ENCODE measurements at places on chromosomes 12 and 14. TPM values are rescaled to one million over a fixed set of nuclear protein-coding genes. Genes with fewer than 3 reads are reported as not detected.

DNA sequence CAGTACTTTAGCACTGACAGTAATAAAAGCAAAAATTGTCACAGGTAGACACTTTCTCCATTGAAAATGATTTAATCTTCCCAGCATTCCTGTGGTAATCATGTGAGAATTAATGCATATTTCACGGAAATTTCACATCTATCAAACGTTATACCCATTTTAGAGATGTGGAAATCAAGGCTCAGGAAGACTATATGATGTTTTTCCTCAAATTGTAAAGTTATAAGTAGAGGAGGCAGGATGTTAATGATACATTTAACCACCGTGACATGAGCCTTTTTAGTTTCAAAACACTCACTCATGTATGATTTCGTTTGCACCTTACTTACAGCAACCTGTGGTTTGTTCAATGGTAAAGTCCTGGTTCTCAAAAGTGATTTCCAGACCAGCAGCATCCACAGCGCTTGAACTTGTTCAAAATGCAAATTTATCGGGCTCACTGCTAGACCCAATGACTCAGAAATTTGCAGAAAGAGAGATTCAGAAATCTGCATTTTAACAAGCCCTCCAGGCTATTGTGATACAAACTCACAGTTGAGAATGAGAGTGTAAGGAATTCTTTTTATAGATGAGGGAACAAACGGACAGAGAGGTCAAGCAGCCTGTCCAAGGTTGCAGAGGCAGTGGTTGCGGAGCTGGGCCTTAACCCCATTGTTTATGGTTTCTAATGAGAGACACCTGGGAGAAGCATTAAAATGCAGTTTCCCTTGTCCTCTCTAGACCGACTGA is 654.8 kb upstream of the TBX3 start:
- H3K4me1 ChIP-seq, result no peaks in the 10 kb centered on the region
- H3K27ac ChIP-seq, result no peak overlapping the region
- no peaks in the 10 kb centered on the region for H3K27me3 ChIP-seq
- no peak overlapping the region for H3K4me3 ChIP-seq

DNA sequence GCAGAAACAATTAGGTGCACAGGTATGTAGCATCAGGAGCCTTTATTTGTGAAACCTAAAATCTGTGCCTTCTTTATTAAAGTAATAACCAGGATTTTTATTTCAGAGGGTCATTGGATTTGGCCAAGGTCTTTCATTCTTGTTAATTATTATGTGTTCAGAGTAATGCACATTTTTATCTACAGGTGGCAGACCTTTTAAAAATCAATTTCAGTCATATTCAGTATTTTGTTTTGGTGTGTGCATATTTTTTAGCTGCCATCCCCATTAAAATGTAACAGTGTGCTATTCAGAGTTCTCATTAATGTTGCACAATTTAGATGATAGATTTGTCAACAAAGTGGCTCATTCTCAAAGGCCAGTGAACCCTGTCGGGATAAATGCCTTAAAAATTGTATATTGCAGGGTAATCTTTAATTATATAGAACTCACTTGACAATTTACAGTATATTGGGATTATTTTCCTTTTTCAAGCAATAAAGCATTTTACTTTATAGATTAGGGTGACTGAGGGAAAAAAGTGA is 319.3 kb upstream of the SOX5 start:
- H3K27ac ChIP-seq, result no peak overlapping the region
- no peaks in the 10 kb centered on the region for H3K4me1 ChIP-seq
- no peaks in the 10 kb centered on the region for H3K27me3 ChIP-seq

- no peaks in the 10 kb centered on the region for H3K4me1 ChIP-seq
- no peak overlapping the region for H3K27ac ChIP-seq
- no peak for DNase-seq
- H3K36me3 ChIP-seq, result no peaks in the 10 kb centered on the region
- H3K27me3 ChIP-seq, result no peaks in the 10 kb centered on the region
- no peak overlapping the region for H3K4me3 ChIP-seq
Observed at GRCh38 chr14:72962829-72963312, 36.6 kb downstream of the DCAF4 start.

GRCh38 chr12:31710021-31710818 is 18.6 kb downstream of the AMN1 start:
- H3K27me3 ChIP-seq, result no peaks in the 10 kb centered on the region
- no peaks in the 10 kb centered on the region for H3K4me1 ChIP-seq
- no peak overlapping the region for H3K4me3 ChIP-seq
- H3K36me3 ChIP-seq, result no peaks in the 10 kb centered on the region

GRCh38 chr12:19846574-19846973 is 407.3 kb downstream of the AEBP2 start:
- no peaks in the 10 kb centered on the region for H3K36me3 ChIP-seq
- no peaks in the 10 kb centered on the region for H3K4me1 ChIP-seq
- no peak for DNase-seq
- no peak overlapping the region for H3K4me3 ChIP-seq

DNA sequence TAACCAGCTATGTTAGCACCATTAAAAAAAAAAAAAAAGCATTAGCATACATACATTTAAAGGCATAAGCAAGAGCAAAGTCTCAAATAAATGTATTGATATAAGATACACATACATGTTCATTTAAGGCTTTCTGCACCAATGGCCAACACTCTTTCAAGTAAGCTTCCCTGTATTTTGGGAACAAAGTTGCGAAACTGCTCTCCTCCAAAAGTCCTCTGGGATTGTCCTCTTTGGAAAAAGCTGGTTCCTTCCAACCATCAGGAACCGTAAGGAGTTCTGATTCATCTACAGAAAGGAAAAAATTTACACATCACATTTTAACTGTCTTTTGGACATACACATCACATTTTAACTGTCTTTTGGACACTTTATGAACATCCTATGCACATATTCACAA is 3.2 kb downstream of the KRR1 start:
- H3K27me3 ChIP-seq, result no peaks in the 10 kb centered on the region
- no peak overlapping the region for H3K4me3 ChIP-seq
- no peaks in the 10 kb centered on the region for H3K4me1 ChIP-seq
- DNase-seq, result no peak
- H3K27ac ChIP-seq, result no peak overlapping the region

DNA sequence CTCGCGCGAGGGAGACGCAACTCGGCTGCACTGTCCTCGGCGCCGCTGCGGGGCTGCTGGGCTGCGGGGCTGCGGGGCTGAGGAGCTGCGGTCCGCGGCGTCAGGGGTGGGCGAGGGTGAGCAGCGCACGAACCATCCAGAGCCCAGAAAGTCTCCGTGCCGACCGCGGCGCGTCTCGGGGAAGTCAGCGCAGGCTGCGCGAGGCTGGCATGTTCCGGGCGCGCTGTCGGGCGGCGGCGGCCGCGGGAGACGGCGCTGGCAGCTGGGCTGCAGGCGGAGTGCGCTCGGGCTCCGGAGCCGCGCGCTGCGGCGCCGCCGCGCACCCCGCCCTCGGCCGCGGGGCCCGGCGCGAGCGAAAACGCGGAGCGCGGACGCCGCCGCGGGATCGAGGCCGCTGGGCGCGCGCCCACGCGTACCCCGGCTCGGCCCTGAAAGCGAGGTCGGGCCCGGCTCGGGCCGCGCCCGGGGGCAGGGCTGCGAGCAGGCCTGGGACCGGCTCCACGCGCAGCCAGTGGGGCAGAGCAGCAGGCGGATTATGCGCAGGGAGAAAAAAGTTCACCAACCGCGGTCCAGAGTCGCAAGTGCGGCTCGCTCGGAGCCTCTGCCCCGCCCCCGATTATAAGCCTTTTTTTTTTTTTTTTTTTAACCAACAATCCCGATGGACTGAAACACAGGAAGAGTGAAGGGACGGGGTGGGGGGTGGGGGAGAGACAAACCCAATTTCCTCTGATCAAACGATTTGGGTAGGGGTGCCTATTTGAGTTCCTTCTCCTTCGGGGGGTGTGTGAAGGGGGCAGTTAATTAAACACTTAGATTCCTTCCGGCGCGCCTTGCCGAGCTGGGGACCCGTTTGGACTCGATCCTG is at the start of gene PRICKLE1:
Gene PRICKLE1 (minus strand): TSS at position 282 of the 865 bp plus-strand sequence. CDS start 117,230 bp downstream, outside the sequence.
- H3K4me1 ChIP-seq, result peaks cover 4% of the 10 kb centered on the region
- H3K36me3 ChIP-seq, result no peaks in the 10 kb centered on the region
- DNase-seq, result peak; percentile 33
- peak within 1 kb of the TSS; percentile 49 for H3K4me3 ChIP-seq
- peak within 1 kb of the TSS; percentile 22 for H3K27ac ChIP-seq

GRCh38 chr14:95287176-95287754 is 32.4 kb downstream of the CLMN start:
- no peak for DNase-seq
- no peak overlapping the region for H3K4me3 ChIP-seq
- no peaks in the 10 kb centered on the region for H3K27me3 ChIP-seq

DNA sequence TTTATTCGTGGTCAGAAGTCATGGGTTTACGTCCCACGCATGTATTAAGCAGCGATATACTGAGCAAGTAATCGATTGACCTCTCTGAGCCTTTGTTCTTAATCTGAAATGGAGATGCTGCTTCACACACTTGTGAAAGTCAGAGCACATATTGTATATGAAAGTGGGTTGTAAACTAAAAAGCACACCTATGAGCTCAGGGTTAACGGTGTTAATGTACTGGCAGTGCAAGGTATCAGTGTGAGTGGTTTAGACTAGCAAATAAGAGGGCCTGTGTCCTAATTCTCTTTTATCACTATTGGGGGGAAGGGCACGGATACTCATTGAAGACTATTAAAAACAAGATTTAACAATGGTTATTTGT is 676 bp downstream of the MRPL42 start:
- no peaks in the 10 kb centered on the region for H3K27me3 ChIP-seq
- peak overlapping the region; percentile 95 for H3K4me3 ChIP-seq
- H3K36me3 ChIP-seq, result no peaks in the 10 kb centered on the region
- H3K27ac ChIP-seq, result peak overlapping the region; percentile 69
- no peaks in the 10 kb centered on the region for H3K4me1 ChIP-seq
- DNase-seq, result no peak

DNA sequence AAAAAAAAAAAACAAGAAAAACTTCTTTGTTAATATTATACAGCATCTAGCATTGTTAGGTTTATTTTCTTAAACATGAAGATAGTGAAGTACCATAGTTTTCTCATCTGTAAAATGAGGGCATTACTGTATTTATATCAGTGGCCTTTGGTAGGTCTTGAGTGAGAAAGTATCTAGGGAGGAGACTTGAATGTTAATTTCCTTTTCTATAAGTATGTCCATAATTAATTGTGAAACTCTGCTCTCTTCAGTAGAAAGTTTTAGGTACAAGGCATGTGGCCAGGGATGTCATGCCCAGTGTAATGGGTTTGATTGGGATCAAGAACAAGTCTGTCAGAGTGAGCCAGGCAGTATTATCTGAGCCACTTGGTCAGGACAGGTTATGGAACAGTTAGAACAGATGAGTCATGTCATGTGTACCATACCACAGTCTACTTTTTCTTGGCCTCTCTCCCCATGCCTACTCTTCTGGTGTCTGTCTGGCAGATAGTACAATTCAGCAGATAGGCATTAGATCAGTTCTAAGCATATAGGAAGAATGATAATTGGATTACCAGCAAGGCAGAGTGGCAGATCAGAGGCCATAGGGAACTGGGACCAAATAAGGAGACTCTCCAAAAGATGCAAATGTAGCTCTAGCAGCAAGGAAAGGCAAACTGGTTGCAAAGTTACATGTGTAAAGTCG is 30.4 kb downstream of the FBXO34 start:
- no peak overlapping the region for H3K4me3 ChIP-seq
- H3K36me3 ChIP-seq, result no peaks in the 10 kb centered on the region
- no peaks in the 10 kb centered on the region for H3K27me3 ChIP-seq
- no peak overlapping the region for H3K27ac ChIP-seq

- peaks cover 2% of the 10 kb centered on the region for H3K4me1 ChIP-seq
- no peaks in the 10 kb centered on the region for H3K36me3 ChIP-seq
- H3K4me3 ChIP-seq, result no peak overlapping the region
Observed at GRCh38 chr12:101803978-101804377, 26.8 kb downstream of the GNPTAB start.

- no peak overlapping the region for H3K4me3 ChIP-seq
- H3K4me1 ChIP-seq, result no peaks in the 10 kb centered on the region
- no peaks in the 10 kb centered on the region for H3K36me3 ChIP-seq
Observed at GRCh38 chr12:93373961-93374656, 3.6 kb upstream of the NUDT4 start.

DNA sequence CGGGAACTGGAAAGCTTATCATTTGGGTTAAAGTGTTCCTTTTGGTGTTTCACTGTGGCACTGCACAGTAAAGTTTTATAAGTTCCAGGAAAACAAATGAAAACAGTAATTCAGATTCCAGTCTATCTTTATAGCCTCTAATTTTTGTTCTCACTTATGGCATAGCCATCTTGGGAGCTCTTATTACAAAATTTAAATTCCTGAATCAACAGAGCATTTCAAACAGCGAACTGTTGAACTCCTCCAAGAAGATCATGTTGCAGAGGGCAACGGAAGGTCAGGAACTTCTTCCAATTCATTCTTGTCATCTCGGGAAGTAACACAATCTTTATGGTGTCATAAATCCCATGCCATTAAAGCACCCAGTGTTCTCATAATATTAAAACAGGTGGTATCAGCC is 229.1 kb downstream of the KCNC2 start:
- H3K36me3 ChIP-seq, result no peaks in the 10 kb centered on the region
- no peak for DNase-seq
- no peak overlapping the region for H3K27ac ChIP-seq
- no peaks in the 10 kb centered on the region for H3K27me3 ChIP-seq
- H3K4me3 ChIP-seq, result no peak overlapping the region
- H3K4me1 ChIP-seq, result no peaks in the 10 kb centered on the region

DNA sequence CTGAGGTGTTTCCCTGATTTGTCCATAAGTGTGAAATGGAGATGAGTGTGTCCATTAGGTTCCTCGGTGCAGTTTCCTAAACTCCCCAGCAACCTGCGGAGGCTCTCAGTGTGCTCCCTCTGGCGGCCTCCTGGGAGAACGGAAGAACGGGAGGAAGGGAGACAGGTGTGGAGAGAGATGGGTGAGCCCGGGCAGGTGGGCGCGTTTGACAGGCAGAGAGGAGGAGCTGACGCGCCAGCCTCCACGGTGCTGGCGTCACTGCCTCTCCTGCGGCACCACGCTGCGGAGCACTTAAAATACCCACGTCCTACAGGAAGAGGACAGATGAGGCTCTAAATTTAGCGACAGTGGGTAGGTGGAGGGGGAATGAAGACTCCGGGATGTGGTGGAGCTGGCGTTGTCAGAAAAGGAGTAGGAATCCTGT is 26.8 kb upstream of the PEX5 start:
- no peaks in the 10 kb centered on the region for H3K4me1 ChIP-seq
- H3K36me3 ChIP-seq, result no peaks in the 10 kb centered on the region
- no peak overlapping the region for H3K27ac ChIP-seq
- no peak overlapping the region for H3K4me3 ChIP-seq

- no peaks in the 10 kb centered on the region for H3K27me3 ChIP-seq
- no peak overlapping the region for H3K27ac ChIP-seq
- H3K4me1 ChIP-seq, result no peaks in the 10 kb centered on the region
- peaks cover 15% of the 10 kb centered on the region for H3K36me3 ChIP-seq
- DNase-seq, result no peak
- H3K4me3 ChIP-seq, result no peak overlapping the region
Observed at GRCh38 chr14:102975662-102976061, 53.2 kb downstream of the AMN start.

Gene NID2
- total RNA-seq, result 1.7 TPM

Gene DLGAP5
- 0.27 TPM for total RNA-seq

Gene GYS2
- 44.4 TPM for total RNA-seq

Gene STAB2
- total RNA-seq, result 32.2 TPM

Gene KRT71
- not detected for total RNA-seq

Gene DDX47
- total RNA-seq, result 30.2 TPM

Gene SIX4
- total RNA-seq, result 0.04 TPM

Gene NANOG
- 0.28 TPM for total RNA-seq

Gene RNASE8
- not detected for total RNA-seq

Gene RD3L
- total RNA-seq, result 0.25 TPM
